ENCODE measurements at places on chromosomes 7 and 10.

DNA sequence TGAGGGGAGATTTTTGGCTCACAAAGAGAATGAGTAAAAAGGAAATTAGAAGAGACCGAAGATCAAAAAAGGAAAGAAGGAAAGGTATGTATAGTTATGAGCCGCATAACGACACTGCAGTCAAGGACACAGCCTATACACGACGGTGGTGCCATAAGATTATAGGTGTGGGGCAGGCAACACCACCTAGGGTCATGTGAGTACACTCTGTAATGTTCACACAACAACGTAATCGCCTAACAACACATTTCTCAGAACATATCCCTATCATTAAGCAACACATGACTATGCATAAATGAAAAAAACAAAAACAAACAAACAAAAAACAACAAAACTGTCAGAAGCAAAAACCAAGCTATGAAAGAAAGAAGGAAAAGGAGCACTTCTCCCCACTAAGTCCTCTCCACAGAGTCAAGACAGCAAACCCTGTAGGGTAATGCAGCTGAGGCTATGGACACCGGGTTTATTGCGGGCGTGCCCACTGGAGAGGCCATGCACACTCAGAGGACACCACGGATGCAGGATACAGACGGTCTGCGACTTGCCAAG, 45.1 kb downstream of the PIP4K2A start:
- no peak for DNase-seq

- no peak for DNase-seq
Observed at GRCh38 chr7:44538093-44538797, 2.9 kb downstream of the NPC1L1 start.

DNA sequence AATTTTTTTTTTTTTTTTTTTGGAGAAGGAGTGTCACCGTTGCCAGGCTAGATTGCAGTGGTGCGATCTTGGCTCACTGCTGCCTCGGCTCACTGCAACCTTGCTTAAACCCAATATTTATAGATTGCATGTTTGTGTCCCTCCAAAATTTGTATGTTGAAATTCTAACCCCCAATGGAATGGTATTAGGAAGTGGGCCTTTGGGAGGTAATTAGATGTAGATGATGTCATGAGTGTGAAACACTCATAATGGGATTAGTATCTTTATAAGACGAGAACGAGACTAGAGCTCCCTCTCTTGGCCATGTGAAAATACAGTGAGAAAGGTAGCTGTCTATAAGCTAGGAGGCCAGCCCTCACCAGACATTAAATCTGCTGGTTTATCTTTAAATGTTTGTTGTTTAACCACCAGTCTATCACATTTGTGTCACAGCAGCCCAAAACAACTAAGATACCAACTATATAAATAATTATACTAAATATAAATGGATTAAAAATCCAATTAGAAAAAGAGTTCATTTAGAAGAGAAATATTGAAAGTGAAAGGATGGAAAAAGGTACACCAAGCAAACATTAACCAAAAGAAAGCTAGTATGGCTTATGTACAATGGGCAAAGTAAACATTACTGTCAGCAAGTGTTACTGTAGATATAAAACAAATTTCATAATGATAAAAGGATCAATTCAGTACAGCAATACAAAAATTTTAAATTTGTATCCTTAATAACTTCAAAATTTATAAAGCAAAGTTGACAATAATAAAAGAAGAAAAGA, 9.3 kb downstream of the TCAF1 start:
- DNase-seq, result peak; percentile 35

DNA sequence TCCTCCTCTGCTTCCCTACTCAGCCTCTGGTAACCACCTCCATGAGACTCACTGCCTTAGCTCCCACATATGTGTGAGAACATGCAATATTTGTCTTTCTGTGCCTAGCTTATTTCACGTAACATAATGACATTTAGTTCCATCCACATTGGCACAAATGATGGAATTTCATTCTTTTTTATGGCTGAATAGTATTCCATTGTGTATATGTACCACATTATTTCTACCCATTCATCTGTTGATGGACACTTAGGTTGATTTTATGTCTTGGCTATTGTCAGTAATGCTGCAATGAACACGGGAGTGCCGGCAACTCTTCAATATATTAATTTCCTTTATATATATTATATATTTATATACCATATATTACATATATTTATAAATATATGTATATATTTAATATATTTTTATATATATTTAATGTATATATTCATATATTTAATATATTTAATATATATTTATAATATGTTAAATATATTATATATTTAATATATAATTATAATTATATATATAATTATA, 1046.9 kb downstream of the DNAJB9 start:
- no peak for DNase-seq

DNA sequence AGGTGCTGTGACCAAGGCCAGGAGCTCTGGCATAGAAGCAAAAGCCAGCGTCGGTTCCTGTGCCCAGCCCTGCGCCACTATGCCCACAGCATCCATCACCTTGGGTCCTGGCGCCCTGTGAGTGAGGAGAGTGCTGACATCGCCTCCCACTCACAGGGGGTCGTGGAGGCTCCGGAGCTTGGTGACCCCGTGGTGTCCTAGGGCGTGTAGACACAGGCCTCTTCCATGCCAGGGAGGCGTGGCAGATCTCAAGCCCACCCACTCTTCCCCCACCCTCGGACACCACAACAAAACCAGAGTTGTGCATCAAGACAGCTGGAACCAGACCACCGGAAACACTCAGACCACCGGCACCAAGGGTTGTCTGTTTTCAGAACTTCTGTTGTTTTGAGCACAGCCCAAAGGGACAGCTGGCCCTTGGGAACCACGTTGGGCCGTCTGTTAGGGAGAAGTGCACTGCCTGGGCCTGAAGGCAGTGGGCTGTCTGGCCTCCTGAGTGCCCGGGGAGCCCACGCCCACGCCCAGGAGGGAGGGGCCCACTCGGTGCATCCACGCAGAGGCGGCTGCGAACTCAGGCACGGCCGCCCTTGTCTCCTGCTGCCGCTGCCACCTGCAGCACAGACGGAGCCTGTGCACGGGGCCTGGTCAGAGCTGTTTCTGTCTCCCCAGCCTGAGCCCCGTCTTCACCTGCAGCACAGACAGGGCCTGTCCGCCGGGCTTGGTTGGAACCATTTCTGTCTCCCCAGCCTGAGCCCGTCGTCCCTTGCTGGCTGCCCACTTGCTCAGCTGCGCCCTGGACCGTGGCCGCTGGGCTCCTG, 106.3 kb downstream of the INPP5A start:
- no peak for DNase-seq

GRCh38 chr10:35225204-35225603, 98.6 kb downstream of the CREM start:
- DNase-seq, result no peak

DNA sequence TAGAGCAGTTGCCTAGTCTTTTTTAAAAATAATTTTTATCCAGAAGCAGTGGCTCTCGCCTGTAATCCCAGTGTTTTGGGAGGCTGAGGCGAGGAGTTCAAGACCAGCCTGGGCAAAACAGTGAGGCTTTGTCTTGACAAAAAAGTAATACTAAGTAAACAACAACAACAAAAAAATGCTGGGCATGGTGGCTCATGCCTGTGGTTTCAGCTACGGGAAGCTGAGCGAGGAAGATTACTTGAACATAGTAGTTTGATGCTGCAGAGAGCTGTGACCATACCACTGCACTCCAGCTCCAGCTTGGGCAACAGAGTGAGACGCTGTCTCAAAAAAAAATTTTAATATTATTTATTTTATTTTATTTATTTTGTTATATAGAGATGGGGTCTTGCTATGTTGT, 31.3 kb upstream of the TPST1 start:
- DNase-seq, result no peak

- DNase-seq, result no peak
Observed at GRCh38 chr7:77980087-77980713, 181.6 kb downstream of the PHTF2 start.

GRCh38 chr7:11078247-11078834, 104.7 kb downstream of the PHF14 start:
- no peak for DNase-seq

DNA sequence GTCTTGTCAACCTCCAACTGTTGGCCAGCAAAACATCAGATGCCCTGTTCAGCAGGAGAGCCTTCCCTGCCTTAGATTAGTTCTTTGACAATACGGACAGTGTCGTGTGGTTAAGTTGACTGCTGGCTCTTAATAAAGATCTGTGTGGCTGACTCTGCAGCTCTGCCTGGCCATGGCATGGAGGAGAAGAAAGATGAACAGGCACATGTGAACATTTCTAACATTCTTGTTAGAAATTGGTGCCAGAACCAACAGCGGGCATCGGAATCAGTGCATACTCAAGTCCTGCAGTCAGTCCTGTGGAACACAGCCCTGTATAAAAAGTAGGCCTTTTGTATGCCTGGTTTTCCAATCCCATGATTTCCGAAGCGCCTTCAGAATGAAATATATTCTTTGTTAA, 455.6 kb downstream of the POM121L12 start:
- no peak for DNase-seq

DNA sequence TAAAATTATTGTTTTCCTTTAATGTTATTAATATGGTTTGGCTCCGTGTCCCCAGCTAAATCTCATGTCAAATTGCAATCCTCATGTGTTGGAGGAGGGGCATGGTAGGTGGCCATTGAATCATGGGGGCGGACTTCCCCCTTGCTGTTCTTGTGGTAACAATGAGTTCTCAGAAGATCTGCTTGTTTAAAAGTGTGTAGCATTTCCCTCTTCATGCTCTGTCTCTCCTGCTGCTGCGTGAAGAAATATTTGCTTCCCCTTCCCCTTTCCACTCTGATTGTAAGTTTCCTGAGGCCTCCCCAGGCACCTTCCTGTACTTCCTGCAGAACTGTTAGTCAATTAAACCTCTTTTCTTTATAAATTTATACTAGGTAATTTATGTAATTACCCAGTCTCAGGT, 27.5 kb downstream of the VIM start:
- no peak for DNase-seq

DNA sequence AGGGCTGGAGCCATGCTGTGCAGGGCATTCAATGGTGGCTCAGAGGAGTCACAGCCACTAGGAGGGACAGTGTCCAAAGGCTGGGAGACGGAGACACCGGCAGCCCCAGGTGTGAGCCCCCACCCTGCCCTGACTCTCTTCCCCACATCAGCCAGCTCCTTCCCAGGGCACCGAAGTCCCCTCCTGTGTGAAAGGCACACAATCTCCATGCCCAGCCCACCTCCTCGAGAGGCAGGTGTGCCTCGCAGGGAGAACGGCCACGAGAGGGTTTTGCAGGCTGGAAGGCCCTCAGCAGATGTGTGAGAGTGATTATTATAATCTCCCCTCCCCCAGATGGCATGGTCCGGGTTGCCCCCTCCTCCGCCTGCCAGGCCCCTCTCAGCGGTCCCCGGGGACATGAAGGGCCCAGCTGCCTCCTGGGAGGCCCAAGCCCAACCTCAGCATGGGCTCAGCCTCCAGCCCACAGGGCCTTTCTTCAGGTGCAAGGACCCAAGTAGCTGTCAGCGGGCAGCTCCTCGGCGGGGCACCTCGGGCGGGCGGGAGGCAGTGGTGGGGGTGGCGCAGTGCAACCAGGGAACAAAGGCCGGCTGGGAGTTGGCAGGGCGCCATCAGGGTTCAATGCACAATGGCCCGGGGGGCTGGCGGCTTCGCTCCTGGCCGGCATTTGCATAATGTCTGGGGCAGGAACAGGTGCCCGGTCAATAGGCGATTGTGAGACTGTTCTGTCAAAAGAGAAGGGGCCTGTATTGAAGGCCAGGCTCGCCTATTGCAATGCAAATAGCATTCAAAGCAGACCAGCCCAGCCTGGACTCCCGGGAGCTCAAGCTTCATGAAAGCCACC, 155.3 kb upstream of the ZMIZ1 start:
- no peak for DNase-seq

DNA sequence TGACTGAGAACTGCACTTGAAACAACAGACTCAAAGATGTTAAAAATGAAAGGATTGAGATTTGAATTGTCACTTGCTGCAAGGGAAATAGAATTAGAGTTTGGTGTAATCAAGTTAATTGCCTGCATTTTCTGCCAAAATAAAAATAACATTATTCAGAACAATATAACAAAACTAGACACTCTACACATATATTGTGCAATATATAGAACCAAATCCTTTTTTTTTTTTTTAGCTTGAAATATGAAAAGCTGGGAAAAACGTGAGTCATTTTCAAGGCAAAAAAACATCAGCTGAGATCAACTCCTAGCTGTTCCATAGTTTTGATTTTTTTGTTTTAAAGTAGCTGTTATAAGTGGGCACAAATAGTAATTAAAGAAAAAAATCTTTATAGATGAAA, 561.5 kb downstream of the DNAJB9 start:
- no peak for DNase-seq

GRCh38 chr7:30429156-30429530, 49.4 kb downstream of the NOD1 start:
- DNase-seq, result no peak

All from fibroblast of upper back skin (primary cell).